ENCODE measurements at places on chromosomes 2 and 18.

DNA sequence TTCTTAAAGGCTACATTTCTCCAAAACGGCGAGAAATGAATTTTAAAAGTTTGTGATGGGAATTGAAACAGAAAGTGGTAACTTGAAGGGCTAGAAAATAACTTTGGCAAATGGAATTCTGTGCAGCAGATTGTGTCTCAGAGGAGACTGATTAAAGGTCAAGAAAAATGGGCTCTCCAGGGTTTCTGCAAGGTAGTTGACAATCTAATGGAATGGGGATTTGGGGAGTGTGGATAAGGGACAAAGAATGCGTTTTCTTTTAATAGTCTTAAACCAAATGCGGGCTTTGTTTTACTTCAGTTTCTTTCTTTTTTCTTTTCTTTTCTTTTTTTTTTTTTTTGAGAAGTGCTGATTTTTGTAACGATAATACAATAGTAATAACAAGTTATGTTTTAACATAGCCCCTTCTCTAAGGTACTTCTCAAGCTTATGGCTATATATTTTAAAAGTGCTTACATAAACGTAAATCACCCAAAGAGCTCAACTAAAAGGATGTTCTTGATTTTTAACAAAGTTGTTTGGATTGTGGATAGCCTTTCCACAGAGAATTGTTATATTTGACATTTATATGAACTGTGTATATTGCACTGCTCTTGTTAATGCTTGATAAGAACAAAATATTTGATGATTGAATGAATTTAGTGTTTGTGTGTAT is 36.6 kb downstream of the CAMKMT start:
- DNase-seq: no peak

- no peak for DNase-seq
These were observed 10.5 kb downstream of the CYB5A start for GRCh38 chr18:74281011-74281979.

DNA sequence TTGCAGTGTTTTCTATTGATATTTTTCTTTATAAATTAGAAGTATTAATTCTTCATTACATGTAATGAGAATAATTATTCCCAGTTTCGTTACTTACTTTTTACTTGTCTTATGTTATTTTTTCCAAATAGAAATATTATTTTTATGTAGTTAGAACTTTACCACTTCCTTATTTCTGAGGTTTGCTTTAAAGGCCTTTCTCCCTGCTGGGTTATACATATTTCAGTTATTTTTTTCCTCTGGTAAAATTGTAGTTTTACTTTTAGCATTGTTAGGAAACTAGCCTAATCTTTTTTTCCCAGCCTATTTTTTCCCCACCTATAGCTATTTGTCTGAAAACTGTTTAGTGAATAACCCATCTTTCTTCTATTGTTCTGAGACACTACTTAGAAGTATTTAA is 17.1 kb downstream of the RNF144A start:
- DNase-seq: no peak

DNA sequence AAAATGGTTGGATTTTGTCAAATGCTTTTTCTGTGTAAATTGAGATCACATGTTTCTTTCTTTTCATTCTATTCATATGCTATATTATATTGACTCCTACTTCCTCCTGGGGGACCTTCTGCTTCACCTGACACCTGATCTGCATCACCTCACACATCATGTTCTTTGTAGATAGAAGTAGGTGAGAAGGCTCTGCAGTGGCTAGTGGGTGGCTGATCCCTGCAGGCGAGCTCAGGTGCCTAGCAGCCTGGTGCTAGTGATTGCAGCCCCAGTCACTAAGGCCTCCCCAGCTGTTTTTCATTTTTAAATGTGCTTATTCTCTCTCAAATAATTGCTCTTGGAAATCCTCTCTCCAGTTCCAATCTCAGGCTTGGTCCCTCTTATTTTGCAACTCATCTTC is 33.6 kb downstream of the MC4R start:
- no peak for DNase-seq

DNA sequence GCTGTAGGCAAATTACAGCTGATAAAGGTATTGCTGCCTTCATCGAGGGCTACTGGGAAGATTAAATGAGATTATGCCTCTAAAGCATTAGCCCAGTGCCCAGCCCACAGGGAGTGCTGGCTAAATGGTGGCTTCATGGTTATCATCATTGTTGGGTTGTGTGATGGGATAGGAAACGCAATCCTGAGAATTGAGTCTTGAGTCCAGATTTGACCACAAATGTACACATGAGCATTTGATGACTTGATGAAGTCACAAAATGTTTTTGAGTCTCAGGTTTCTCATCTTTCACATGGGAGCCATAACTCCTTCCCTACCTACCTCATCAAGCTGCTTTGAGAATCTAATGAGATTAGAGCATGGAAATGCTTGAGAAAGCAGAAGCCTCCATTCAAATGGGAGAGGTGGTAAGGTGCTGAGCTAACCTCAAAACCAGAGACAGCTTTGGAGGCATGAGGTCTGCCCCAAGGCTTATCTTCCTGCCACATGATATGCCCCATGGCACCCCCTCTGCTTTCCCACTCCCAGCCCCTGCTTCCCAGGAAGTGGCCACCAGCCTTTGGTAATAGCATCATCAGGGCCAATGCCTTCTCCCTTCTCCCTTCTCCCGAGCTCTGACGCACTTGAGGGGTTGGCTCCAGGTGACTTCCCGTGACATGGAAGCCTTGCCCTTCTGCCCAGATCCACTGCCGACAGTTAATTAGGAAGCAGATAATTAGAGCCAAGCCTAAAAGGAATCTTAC is 149.4 kb upstream of the EPAS1 start:
- DNase-seq: no peak

- no peak for DNase-seq
These were observed 34.9 kb downstream of the ATP9B start for GRCh38 chr18:79104137-79104536.

GRCh38 chr2:71630454-71631328 is 177.3 kb downstream of the DYSF start:
- no peak for DNase-seq

DNA sequence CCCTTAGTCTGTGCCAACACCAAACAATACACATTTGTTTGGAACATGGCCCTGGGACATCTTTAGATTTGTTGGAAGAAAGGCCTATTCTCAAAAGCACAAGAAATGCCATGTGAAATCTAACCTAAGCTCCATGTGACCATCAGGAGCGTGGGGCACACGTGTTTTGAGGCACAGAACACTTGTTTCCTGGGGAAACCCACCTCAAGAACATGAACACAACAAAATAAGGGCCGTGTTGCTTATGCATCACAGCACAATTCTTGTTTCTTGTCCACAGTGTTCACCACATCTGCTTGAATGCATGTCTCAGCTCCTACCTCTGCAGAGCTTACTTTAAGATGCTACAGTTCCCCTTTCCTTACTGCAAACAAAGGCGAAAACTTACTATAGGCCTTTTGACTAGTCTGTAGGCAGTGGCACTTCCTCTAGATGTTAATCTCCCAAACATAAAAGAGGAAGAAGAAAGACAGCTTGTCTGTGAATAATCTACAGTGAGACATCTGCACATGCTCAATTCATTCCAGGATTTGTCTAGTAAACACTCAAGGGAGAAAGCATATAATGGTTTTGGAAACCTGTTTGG is 165.0 kb downstream of the ANKRD44 start:
- no peak for DNase-seq

DNA sequence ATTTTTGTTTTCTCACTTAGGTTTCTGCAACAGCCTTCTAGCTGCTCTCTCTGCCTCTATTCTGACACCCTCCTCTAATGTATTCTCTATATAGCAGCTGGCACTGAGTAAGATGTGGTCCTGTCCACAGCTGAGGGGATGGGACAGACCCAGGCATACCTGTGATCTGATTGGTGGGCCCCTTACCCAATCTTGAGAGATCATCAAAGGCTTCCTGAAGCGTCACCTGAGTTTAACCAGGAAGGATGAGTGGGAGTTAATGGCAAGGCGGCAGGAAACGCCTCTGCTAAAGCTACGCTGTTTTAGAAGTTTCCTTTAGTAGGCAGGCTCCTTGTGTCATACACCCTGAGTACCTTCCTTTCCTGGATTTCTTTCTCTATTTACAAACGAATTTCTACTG is 5.7 kb upstream of the TET3 start:
- no peak for DNase-seq

DNA sequence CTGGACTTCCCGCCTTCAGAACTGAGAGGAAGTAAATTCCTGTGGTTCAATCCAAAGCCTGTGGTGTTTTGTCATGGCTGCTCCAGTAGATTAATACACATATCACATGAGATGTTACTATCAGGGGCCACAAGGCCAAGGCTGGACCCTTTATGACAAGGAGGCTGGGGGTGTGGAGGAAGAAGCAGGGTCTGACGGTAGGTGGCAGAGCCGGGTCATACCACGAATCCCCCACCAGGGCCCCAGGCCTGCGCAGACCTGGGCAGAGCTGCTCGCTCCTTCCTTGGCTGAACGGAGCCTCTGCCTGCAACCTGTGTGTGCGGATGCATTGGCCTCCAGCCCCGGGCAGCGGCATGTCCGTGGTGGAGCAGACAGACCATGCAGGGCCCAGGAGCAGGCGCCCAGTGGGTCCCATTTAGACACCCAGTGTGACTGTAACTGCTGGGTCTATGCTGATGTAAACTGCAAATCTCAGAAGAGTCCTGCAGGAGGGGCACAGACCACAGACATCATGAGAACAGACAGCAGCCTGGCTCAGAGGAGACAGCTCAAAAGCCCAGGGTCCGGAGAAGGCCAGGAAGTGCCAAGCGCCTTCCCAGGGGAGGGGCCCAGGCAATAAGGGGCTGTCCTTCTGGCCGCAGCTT is 155.2 kb downstream of the PXDN start:
- peak; percentile 56 for DNase-seq

GRCh38 chr2:86519349-86519748 is 43.9 kb downstream of the CHMP3 start:
- DNase-seq: no peak

GRCh38 chr2:217966423-217967070 is 36.2 kb downstream of the TNS1 start:
- peak; percentile 12 for DNase-seq

GRCh38 chr2:230161184-230161583 is 58.6 kb downstream of the SP110 start:
- no peak for DNase-seq

DNA sequence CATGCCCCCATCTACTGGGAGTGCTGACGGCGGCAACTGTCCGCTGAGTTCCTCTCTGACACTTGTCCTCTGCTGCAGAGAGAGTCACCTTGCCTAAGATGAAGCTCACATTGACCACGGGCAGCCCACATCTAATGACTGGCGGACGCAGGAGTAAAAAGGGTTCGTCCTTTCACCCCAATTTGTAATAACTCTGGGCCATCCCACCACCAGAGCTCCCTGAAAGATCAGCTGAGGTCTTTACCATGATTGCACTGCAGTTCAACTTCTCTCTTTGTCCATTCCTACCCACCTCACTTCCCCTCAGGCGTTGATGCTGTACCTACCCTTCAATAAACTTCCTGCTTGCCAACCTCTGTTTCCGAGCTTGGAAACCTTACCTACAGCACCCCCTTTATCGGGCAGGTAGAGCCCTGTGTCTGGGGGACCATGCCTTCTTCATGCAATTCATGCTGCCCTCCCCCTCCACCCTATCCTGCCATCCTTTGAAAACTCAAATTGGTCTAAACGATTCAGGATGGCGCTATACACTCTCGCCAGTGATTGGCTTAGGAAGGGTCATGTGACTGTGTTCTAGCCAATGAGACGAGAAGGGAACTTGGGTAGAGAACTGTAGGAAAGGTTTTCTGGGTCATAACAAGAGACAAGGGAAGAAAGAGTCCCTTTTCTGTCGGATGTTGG is 10.3 kb upstream of the B3GNT2 start:
- no peak for DNase-seq

Measured in brain microvascular endothelial cell (primary cell).